ENCODE measurements at places on chromosomes 1 and 21. TPM values are rescaled to one million over a fixed set of nuclear protein-coding genes. Genes with fewer than 3 reads are reported as not detected.

- no peak for DNase-seq
These were observed 66.2 kb downstream of the S1PR1 start for GRCh38 chr1:101302831-101303511.

DNA sequence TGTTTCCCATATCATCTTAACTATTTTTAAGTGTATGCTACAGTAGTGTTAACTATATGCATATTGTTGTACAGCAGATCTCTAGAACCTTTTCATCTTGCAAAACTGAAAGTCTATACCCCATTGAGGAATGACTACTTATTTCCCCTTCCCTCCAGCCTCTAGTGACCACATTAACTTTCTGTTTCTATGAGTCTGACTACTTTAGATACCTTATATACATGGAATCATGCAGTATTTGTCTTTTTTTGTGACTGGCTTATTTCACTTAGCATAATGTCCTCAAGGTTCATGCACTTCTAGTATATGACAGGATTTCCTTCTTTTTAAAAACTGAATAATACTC lies 96.5 kb upstream of the BTG3 start:
- no peak for DNase-seq

DNA sequence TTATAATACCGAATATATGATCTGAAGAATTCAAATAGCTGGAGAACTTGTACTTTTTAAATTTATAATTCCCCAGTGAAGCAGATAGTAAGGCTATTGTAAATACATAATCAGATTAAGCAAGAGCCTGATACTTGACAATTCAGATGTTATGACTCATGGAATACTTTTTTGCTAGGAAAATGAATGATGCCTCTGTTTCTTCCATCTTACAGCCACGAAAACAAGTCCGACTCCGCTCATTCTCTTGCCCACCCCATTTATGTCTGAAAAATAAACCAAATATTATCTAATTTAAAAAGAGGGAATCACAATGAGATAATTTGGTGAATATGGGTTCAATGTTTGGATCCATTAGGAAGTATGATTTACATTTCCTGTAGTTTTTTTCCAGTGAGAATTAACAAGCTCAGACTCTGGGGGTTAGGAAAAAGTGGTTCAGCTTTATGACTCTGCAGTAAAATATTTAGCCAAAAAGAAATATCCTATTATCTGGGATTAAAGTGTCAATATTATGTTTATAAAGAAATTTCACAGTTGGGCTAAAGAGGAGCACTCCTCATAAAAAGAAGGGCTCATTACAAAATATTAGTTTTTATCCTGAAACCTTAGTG lies 50.4 kb upstream of the DAB1 start:
- peak; percentile 20 for DNase-seq

DNA sequence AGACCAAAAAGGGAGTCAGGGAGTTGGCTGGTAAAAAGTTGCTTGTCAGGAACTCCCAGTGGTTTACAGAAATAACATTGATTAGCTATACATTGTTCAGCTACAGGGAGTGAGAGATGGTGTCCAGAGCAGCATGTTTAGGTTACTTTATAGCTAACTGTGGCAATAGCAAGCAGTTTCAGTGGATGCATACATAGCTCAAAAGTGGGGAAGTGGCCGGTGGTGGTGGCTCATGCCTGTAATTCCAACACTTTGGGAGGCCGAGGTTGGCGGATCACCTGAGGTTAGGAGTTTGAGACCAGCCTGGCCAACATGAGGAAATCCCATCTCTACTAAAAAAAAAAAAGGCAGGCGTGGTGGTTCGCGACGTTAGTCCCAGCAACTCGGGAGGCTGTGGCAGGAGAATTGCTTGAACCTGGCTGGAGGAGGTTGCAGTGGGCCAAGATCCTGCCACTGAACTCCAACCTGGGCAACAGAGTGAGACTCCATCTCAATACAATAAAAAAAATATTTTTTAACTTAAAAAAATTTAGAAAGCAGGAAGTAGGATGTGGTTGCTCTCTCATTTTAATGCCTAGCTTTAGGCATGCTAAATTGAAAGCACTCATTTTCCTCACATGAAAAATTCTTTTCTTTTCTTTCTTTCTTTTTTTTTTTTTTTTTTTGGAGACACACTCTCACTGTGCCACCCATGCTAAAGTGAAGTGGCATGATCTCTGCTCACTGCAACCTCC lies 109.7 kb downstream of the PPIAL4G start:
- no peak for DNase-seq

The OSCP1 gene
- polyA plus RNA-seq: 5.3 TPM

The S100A12 gene
- polyA plus RNA-seq: 58.3 TPM

The CD34 gene
- polyA plus RNA-seq: 3.2 TPM

Data from stomach (tissue), 19 donors.